ENCODE measurements at places on chromosomes 1 and 21. TPM values are rescaled to one million over a fixed set of nuclear protein-coding genes. Genes with fewer than 3 reads are reported as not detected.
A peak's percentile ranks its signal among the peaks of the same experiment; 100 is the strongest.

GRCh38 chr1:174839211-174839610 is 160.5 kb upstream of the CACYBP start:
- no peaks in the 10 kb centered on the region for H3K27me3 ChIP-seq
- H3K36me3 ChIP-seq = no peaks in the 10 kb centered on the region
- H3K27ac ChIP-seq = no peak overlapping the region
- no peak for DNase-seq
- H3K4me1 ChIP-seq = peaks cover 19% of the 10 kb centered on the region

Gene DPT
- 30.2 TPM for total RNA-seq

DNA sequence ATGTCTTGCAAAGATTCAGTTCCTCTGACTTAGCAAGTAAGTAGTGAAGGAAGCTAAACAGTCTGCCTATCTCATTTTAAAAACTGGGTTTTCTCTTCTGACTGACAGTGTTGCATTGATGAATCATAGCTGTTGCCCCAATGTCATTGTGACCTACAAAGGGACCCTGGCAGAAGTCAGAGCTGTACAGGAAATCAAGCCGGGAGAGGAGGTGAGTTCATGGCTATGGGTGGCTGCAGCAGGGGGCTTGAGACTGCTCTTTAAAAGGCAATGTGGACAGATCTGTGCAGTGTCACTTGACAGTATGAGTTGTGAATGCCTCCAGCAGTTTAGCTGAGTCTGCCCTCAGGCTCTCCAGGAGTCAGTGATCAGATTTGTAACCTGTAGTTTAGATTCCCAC is 46.6 kb downstream of the SMYD2 start:
- H3K4me3 ChIP-seq = no peak overlapping the region
- H3K27me3 ChIP-seq = no peaks in the 10 kb centered on the region
- no peak for DNase-seq
- peak overlapping the region; percentile 22 for H3K27ac ChIP-seq
- peaks cover 12% of the 10 kb centered on the region for H3K36me3 ChIP-seq
- H3K4me1 ChIP-seq = peaks cover 7% of the 10 kb centered on the region

Gene CAMSAP2
- 51.7 TPM for total RNA-seq

DNA sequence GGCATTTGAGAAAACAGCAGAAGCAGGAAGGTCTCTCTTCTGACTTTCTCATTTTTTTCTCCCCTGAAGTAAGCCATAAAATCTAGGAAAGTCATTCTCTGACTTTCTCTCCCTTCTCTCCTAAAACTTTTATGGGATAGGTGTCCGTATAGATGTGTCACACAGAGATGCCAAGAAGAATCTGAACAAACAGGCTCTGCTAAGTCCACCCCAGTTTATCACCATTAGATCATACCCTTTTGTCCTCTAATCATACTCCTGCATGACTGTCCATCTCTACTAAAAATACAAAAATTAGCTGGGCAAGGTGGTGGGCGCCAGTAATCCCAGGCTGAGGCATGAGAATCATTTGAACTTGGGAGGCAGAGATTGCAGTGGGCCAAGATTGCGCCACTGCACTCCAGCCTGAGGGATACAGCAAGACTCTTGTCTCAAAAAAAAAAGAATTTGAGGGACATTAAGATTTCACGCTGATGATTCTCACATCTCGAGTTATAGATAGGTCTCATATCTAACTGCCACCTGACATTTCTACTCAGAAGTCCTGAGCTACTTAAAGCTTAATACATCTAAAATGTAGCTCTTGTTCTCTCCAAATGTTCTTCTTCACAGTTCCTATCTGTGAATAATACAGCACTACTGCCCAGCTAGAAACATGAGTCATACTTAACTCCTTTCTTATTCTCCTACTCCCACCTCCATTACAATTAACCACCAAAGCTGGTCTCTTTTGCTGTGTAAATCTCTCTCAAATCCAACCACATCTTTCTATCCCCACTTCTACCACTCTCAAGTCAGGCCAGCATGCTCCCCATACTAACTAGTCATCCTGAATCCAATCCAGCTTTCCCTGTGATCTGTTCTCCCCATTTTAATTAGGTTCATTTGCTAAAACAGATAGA is 47.7 kb downstream of the ZNF644 start:
- H3K27me3 ChIP-seq = no peaks in the 10 kb centered on the region
- H3K36me3 ChIP-seq = peaks cover 12% of the 10 kb centered on the region
- no peak overlapping the region for H3K4me3 ChIP-seq
- DNase-seq = no peak
- H3K27ac ChIP-seq = peak overlapping the region; percentile 57

GRCh38 chr21:44064852-44065403 is 42.3 kb upstream of the PWP2 start:
- no peak overlapping the region for H3K4me3 ChIP-seq
- DNase-seq = no peak
- peak overlapping the region; percentile 22 for H3K27ac ChIP-seq
- peaks cover 22% of the 10 kb centered on the region for H3K36me3 ChIP-seq
- no peaks in the 10 kb centered on the region for H3K27me3 ChIP-seq

DNA sequence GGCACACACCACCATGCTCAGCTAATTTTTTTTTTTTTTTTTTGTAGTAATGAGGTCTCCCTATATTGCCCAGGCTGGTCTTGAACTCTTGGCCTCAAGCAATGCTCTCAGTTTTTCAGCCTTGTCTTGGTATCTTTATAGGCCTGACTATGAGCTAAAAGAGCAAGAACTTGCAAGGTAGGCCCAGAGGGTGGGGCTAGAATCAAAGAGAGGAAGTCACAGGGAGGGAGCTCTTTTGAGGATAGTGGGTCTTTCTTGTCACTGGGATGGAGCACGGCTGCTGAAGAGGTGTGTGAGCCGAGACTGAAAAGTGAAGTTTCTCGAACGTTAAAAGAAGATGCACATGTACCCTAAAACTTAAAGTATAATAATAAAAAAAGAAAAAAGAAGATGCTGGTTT is 260.0 kb upstream of the BEND5 start:
- no peaks in the 10 kb centered on the region for H3K4me1 ChIP-seq
- H3K27me3 ChIP-seq = peaks cover 4% of the 10 kb centered on the region
- DNase-seq = no peak
- no peaks in the 10 kb centered on the region for H3K36me3 ChIP-seq

Gene NEXN
- 47.6 TPM for total RNA-seq

- peaks cover 10% of the 10 kb centered on the region for H3K27me3 ChIP-seq
- DNase-seq = no peak
- H3K27ac ChIP-seq = no peak overlapping the region
- H3K4me3 ChIP-seq = no peak overlapping the region
Observed at GRCh38 chr1:10735563-10736305, 60.7 kb downstream of the CASZ1 start.

Gene CELA2B
- total RNA-seq = not detected

Gene HJV
- total RNA-seq = not detected

Gene RSPO1
- not detected for total RNA-seq

Gene FMO3
- total RNA-seq = 0.27 TPM

GRCh38 chr1:197984289-197984688 is 67.1 kb downstream of the LHX9 start:
- no peak for DNase-seq
- peaks cover 4% of the 10 kb centered on the region for H3K27me3 ChIP-seq
- H3K4me1 ChIP-seq = peaks cover 14% of the 10 kb centered on the region
- peaks cover 2% of the 10 kb centered on the region for H3K36me3 ChIP-seq
- no peak overlapping the region for H3K4me3 ChIP-seq

- no peak overlapping the region for H3K27ac ChIP-seq
- no peak for DNase-seq
- no peaks in the 10 kb centered on the region for H3K27me3 ChIP-seq
- no peak overlapping the region for H3K4me3 ChIP-seq
- no peaks in the 10 kb centered on the region for H3K36me3 ChIP-seq
Observed at GRCh38 chr1:66380452-66381212, 153.3 kb upstream of the SGIP1 start.

GRCh38 chr1:205538235-205538840 is 33.9 kb downstream of the CDK18 start:
- H3K27ac ChIP-seq = no peak overlapping the region
- peaks cover 3% of the 10 kb centered on the region for H3K4me1 ChIP-seq
- H3K27me3 ChIP-seq = peaks cover 31% of the 10 kb centered on the region
- no peaks in the 10 kb centered on the region for H3K36me3 ChIP-seq
- H3K4me3 ChIP-seq = no peak overlapping the region

DNA sequence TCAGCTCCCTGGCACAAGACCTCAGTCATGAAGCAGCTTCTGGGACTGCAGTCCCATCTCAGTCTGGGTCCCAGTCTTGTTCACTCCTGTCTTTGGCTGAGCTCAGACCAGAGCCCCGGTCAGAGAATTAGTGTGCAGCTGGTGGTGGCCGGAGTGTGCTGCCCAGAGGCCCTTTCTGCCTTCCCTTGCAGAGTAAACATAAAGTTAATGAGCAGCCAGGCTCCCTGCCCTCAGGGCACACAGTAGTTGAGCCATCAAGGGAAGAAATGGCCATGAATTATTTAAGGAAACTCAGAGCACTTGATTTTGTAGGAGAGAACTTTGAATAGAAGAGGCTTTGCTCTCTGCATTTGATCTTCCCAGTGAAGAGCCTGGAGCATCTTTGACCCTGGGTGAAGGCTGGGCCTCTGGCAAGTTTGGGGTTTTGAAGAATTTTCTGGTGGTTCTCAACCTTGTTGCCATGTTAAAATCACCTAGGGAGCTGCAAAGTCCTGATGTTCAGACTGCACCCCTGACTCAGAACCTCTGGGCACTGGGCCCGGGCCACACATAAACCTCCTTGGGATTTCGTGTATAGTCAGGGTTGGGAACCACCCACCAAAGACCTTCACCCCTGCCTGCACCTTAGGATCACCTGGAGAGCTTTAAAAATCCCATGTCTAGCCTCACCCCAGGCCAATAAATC is 26.4 kb upstream of the SELENON start:
- no peak overlapping the region for H3K4me3 ChIP-seq
- no peak for DNase-seq
- H3K27me3 ChIP-seq = no peaks in the 10 kb centered on the region
- H3K36me3 ChIP-seq = peaks cover 12% of the 10 kb centered on the region

DNA sequence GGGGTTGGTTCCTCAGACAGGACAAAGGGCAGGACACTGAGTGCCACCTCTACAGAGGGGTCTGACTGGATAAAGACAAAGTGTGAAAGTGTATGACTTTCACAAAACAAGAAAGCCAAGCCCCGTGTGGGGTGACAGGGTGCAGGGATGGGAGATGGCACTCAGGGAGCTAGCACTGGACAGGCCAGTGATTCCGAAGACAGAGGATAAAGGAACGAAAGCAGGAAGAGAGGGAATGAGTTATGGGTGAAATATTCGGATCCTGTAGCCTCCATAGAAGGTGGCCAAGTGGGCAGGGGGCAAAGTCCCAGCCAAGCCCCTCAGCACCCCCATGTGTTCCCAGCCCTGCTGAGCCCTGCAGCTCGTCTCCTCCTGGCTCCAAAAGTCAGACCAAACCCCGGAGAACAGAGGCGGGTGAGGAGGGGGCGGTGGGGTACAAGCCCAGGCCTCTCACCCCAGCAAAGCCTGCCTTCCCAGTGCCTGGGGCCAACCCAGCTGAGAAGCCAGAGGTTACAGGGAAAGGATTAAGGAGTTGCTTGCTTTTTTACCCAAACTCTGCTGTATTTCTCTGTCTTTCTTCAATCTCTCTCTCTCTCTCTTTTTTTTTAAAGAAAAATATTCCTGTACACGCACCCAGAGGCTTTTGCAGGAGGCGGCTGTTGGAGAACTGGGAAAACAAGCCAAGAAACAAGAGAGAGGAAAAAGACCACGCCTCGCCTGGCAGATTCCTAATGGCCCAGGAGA is 14.0 kb upstream of the WASF2 start:
- DNase-seq = peak; percentile 57
- peak overlapping the region; percentile 98 for H3K27ac ChIP-seq
- H3K36me3 ChIP-seq = no peaks in the 10 kb centered on the region
- no peaks in the 10 kb centered on the region for H3K27me3 ChIP-seq

- H3K27me3 ChIP-seq = no peaks in the 10 kb centered on the region
- DNase-seq = no peak
- no peak overlapping the region for H3K27ac ChIP-seq
- peaks cover 14% of the 10 kb centered on the region for H3K4me1 ChIP-seq
Observed at GRCh38 chr1:198107091-198107501, 49.7 kb upstream of the NEK7 start.

Gene TENT5C
- total RNA-seq = 0.21 TPM

Gene CYP4Z1
- not detected for total RNA-seq
